ENCODE measurements at places on chromosomes 7 and 10.

- DNase-seq: no peak
Observed at GRCh38 chr10:484925-485661, 204.4 kb downstream of the DIP2C start.

- no peak for DNase-seq
Observed at GRCh38 chr7:15507171-15507570, 54.6 kb downstream of the AGMO start.

DNA sequence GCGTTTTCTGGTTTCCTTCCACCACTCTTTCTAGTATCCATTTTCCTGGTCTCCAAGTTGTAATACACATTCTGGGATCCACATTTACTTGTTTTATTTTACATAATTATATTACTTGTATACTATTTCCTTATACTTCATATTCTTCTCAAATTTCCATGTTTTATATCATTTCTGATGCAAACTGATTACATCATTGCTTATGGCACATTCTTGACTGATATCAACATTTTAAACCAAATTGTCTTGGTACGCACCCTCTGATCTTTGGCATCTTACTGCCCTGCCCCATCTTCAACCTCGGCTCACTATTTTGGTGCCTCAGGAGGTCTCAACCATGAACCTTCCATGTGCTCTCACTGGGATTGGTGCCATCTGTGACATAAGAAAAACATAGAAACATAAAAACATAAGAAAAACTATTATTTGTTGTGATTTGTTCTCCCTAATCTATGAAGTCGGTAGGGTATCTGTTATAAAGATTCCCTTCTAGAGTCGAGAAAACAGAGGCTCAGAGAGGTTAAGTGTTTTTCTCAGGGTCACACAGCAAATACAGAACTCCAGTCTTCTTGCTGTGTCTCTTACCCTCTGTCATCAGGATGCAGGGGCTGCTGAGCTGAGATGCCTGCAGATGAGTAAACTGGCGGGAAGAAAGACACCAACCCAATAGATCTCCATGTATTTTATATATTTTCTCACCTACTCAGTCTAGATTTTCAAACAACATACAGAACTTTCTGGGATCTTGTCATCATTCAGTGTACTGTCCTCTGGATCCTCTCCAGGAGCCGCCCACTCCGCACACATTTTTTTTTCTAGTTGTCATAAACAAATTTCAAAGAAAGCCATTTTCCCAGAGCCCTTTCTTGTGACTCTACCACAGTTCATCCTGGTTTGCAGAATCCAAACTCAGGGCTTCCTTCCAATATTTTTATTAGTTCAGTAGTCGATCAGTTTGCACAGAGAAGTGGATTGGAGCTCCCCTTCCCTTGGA, 79.5 kb downstream of the PARP12 start:
- DNase-seq: no peak

DNA sequence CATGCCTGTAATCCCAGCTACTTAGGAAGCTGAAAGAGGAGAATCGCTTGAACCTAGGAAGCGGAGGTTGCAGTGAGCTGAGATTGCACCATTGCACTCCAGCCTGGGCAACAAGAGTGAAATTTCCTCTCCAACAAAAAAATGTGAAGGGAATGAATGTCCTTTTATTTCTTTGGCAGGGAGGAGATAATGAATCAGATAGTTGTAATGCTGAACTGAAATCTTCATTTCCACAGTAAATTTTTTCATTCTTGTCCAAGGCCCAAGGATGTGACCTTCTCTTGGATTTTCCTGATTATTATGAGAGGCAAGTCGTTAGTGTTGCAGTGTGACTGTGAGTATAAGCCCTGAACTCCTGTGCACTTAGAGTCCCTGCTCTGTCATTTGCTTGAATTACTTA, 13.6 kb downstream of the STAMBPL1 start:
- no peak for DNase-seq

GRCh38 chr10:69069090-69070042, 18.5 kb upstream of the SRGN start:
- no peak for DNase-seq

GRCh38 chr7:30177186-30177585, 42.4 kb downstream of the MTURN start:
- no peak for DNase-seq

DNA sequence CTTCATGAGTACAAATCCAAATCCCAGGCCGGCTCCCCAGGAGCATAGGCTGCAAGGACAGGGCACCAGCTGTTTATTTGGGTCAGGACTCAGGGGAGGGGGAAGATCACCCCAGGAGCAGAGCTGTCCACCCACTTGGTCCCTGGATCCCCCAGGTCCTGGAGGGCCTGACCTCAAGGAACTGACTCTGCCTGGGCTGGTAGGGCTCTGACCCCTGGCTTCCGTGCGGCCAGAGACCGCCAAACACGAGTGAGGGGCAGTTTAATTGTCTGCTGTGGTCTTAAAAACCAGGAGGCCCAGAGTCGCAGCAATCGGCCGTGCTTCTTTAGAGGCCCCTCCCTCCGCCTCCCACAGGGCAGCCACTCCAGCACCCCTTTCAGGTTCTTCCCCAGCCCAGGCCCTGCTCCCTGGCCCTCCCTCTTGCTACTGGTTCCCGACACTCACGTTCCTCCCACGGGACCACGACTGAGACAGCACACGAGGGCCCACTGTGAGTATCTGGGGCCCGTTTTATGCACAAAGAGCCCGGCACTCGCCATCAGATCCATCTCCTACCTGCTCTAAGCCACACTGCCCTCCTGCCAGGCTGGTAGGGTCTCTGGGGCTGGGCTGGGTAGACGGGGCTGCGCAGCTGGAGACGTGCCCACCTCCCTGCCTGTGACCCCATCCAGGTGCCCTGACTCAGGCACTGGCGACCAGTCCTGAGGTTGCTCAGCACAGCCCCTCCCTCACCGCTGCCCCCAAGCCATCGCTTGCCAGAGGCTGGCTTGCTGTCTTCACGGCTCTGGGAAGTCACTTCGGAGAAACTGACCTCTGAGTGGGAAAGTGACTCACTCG, 30.0 kb upstream of the CFAP46 start:
- no peak for DNase-seq

DNA sequence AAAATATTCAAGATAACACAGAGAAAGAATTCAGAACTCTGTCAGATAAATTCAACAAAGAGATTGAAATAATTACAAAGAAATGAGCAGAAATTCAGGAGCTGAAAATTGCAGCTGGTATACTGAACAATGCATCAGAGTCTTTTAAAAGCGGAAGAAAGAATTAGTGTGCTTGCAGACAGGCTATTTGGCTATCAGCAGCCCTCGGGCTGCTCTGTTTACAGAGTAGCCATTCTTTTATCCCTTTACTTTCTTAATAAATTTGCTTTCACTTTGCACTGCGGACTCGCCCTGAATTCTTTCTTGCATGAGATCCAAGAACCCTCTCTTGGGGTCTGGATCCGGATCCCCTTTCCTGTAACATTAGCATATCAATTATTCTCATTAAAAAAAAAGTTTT, 1040.0 kb downstream of the SORCS3 start:
- no peak for DNase-seq

DNA sequence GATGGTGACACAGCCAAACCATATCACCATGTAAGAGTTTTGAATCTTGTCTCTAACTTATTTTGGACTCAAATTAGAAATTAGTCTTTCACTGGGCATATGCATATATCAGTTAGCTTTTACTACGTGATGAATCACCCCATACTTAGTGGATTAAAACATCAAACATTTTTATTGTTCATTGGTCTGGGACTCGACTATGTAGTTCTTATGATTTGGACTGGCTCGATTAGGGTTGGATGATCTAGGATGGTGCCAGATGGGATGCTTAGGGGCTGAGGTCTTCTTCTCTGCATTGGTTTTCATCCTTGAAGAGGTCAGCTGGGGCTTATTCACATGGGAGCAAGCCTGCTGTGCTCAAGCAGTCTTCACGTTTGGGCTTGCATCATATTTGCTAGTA, 264.9 kb downstream of the EXOC4 start:
- no peak for DNase-seq

GRCh38 chr10:22560096-22560912, 154.1 kb downstream of the PIP4K2A start:
- no peak for DNase-seq

DNA sequence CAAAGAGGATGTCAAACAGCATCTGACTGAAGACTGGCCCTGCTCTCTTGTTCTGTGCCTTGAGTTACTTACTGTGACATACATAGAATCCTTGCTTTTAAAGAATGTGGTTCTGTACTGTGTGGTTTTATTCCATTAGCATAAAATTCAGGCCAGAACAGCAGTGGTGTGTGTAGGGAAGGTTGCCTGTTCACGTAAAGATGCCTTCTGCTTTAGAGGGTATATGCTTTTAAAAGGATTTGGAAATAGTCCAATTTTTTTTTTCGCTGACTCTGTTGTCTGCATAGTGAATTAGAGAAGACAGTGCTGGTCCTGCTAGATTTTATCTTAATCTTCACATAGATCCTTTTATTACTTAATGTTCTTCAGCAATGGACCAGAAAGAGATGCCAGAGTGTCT, 470.8 kb upstream of the SEMA3A start:
- no peak for DNase-seq

GRCh38 chr10:65827359-65827758, 1098.5 kb upstream of the LRRTM3 start:
- no peak for DNase-seq

DNA sequence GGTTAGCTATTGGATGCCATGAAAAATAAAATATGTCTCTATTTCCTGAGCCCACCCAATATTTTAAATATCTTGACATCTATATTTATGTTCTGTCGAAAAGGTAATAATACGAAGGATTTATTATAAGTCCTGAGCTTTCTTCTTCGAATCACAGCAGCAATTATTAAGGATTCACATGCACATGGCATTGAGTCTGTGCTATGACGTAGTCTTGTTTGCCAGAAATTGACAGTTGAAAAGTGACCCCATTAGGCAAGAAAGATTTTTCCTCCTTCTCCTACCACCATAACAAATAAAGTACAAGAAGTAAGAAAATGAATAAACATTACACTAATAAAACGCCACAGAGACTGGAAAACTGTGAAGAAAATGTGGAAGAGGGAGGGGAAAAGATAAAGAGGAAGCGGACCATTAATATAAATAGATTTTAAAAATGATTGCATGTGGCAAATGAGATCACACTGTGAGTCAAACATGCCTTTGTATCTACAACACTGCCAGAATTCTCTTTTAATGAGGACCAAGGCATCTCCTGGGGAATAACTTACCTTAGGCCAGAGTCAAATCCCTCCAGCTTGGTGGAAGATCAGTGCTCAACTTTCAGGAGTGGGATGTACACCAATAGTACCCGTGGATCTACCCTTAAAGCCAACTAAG, 21.6 kb downstream of the FZD1 start:
- no peak for DNase-seq

DNA sequence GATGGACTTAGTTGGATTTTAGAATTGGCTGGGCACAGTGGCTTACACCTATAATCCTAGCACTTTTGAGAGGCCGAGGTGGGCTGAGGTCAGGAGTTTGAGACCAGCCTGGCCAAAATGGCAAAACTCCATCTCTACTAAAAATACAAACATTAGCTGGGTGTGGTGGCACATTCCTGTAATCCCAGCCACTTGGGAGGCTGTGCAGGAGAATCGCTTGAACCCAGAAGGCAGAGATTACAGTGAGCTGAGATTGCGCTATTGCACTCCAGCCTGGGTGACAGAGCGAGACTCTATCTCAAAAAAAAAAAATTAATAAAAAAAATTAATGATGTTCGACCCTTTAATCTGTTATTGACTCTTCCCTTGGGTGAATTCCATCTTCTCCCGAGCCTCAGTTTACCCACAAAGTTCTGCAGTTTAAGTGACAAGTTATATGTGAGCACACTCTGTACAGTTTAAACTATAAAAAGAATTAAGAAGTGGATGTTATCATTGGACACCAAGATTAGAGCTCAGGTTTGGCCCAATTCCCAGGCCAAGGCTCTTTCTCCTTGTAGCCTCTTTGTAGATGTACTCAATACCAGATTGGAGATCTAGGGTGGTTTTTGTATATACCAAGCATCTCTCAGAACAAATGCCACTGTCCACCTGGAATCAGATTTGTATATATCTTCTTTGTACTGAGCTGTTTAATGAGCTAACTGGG, 15.0 kb downstream of the KAT6B start:
- no peak for DNase-seq

GRCh38 chr10:101766753-101767599, 8.9 kb downstream of the FGF8 start:
- no peak for DNase-seq

- no peak for DNase-seq
Observed at GRCh38 chr7:7706101-7706511, 12.3 kb downstream of the RPA3 start.

DNA sequence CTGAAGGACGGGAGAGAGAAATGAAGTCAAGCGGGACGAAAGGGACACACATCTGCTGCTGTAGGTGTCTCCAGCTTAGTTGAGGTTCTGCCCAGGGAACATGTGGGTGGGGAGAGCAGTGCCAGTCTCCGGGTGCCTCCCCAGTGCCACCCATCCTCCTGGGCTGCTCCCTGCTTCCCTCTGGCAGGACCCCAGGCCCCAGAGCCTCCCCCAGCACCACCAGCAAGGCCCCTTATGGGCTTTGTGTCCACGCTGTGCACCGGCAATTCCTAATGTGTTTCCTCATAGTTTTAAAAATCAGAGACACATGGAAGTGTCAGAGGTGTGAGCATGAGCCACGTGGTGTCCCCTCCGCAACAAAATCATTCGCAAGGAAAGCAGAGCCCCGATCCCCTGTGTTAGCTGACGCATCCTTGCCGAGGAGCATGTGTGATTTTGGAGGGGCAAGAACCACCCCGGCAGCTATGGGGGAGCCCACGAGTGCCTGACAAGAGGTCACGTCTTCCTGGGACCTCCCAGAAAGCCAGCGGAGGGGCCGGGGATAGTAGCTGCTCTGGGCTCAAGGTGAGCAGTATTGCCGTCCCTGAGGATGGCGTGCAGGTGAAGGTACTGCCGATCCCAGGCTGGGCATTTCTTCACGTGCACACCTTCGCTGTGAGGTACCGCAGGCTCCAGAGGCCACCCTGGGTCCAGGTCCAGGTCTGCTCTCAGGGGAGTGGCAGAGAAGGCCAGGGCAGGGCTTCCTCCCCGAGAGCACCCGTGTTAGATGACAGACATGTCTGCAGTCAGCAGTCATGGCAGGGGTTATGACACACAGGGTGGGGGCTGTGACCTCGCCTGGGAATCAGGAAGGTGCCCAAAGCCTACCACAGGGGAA, 448.2 kb upstream of the FOXK1 start:
- no peak for DNase-seq

- DNase-seq: no peak
Observed at GRCh38 chr10:47164800-47165128, 135.2 kb upstream of the GDF10 start.

DNA sequence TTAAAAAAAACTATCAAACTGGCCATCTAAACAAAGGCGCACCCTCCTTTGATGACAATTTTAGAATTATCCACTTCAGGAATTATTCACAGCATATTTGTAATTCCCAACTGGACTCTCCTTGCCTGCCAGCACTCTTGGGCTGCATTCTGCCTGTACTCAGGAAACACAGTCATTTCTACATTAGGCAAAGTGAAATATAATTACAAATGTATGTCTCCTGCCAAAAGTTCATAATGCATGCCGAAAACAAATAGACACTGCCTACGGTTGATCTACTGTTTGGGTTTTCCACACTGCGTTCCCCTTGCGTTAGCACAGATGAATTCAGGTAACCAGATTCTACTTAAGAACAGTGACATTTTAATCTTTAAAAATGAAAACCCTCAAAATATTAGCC, 1.9 kb downstream of the HGF start:
- no peak for DNase-seq

GRCh38 chr10:85667638-85668233, 698.9 kb downstream of the GRID1 start:
- DNase-seq: no peak
